ENCODE measurements at places on chromosomes 4 and X.

DNA sequence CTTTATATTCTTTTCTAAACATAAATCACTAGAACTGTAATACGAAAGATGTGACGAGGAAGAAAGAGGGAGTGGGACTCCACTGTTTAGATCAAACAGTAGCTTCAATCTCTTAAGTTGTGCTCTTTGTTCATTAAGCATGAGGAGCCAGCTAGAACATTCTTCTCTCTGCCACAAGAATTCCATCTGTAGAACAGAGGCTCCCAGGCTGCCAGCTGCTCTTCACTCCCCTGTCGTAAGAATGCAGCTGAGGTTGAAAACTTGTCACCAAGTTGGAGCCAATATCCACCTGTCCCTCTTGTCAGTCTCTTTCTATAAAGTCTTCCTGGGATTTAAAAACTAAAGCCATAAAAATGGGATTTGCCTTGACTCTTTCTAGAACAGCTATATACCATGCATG, 65.0 kb upstream of the SEC24B start:
- DNase-seq, result no peak

GRCh38 chr4:26611372-26611771, 27.5 kb downstream of the TBC1D19 start:
- no peak for DNase-seq

- no peak for DNase-seq
These were observed 106.6 kb downstream of the CEP135 start for GRCh38 chr4:56055027-56055977.

- DNase-seq, result no peak
These were observed 1019.7 kb downstream of the STPG2 start for GRCh38 chr4:97123573-97123972.

DNA sequence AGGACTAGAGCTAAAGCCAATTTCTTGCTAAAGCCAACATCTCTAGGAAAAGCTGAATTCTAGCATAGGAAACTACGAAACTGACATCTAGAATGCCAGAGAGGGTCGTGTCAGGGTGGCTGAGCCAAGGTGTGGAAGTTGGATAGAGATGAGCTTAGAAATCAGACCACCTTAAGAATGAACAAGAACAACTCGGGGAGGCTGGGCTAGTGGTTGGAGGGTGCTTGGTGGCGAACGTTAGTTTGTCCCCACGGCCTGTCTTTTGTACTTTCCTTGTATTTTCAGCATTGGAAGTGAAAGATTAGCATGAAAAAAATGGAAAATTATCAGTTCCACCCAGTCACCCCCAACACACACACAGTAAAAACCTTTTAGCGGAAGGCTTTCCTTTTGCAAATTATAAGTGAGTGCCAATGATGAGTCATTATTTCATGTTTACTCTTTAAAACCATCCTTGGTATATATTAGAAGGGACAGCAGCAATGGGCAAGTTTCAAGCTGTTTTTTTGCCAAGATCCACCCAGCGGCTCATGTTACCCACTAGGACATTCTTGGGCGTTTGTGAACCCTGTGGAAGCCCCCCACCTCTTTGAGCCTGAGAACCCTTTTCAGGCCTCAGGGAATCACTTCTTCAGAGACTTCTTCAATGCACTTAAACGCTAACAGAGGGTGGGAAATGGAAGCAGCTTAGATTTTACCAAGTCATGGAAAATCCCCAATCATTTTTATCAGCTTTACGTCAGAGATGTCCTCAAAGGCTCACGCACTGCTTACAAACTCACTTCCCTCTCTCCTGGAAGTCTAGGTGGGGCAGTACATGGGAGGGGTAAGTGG, 4.9 kb upstream of the PPEF1 start:
- DNase-seq, result no peak

Data from CD4-positive, alpha-beta T cell treated with Interleukin-15 for 4 hours (primary cell).